Foreskin keratinocyte (primary cell): ENCODE measurements at places on chromosomes 16 and 17. TPM values are rescaled to one million over a fixed set of nuclear protein-coding genes. Genes with fewer than 3 reads are reported as not detected.

Gene CES5A
- polyA plus RNA-seq = not detected in 2 replicates

DNA sequence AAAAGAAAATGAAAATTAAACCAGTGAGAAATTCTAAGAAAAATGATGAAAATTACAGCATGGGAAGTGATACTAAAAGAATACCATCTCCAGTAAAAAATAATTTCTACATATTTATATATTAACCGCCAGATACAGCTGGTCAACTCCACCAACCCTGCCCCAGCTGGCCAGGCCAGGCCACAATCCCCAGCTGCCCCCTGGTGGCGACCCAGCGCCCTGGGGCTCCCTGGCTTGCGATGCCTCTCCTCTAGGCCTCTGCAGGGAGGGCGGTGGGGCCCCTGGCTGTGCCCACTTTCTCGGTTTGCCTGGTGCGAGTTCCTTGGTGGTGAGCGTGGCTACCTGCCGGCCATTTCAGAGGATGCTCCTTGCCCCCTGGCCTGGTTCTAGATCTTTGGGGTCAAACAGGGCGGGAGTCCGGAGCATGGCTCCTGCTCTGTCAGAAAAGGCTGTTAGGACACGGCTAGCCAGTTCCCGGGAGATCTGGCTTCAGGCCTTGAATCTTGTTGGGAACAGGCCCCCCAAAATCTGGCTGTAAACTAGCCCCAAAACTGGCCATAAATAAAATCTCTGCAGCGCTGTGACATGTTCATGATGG lies 14.5 kb downstream of the GLIS2 start:
- DNase-seq = no peak

Gene IRF8
- not detected in 2 replicates for polyA plus RNA-seq

Gene KIF19
- polyA plus RNA-seq = 0.02 and 0.03 TPM in 2 replicates

GRCh38 chr17:41799366-41799765 lies 12.4 kb downstream of the P3H4 start:
- DNase-seq = no peak

DNA sequence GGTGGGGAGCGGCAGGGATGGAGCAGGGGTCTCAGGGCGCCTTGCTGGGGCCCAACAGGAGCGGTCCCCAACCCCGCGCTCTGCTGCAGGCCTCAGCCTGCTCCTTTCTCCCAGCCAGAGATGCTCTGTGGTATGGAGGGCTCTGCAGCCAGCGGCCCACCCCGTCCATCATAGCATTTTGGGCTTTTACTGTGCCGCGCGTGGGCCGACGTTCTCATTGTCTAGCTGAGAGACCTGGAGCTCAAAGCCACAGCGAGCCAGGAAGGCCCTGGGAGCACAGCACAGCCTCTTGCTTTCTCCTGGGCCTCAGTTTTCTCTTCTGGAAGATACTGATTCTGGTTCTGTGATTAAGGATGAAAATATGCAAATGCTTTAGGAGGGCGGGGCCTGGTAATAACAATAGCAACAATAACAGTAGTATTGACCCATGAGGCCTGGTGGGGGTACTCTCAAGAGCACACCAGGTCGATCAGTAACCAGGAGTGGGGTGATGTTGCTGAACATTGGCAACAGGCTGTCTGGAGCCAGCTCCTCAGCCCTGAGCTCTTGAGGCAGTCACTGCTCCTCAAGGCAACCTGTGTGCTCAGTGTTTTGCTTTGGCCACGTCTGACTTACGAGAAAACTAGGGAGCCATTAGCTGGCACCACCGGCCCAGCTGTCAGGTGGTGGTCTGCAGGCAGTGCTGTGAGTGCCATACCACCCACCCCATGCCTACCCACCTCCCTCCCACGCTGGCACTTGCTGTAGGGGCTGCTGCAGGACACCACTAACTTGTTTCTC lies 1.1 kb upstream of the RASD1 start:
- no peak for DNase-seq

DNA sequence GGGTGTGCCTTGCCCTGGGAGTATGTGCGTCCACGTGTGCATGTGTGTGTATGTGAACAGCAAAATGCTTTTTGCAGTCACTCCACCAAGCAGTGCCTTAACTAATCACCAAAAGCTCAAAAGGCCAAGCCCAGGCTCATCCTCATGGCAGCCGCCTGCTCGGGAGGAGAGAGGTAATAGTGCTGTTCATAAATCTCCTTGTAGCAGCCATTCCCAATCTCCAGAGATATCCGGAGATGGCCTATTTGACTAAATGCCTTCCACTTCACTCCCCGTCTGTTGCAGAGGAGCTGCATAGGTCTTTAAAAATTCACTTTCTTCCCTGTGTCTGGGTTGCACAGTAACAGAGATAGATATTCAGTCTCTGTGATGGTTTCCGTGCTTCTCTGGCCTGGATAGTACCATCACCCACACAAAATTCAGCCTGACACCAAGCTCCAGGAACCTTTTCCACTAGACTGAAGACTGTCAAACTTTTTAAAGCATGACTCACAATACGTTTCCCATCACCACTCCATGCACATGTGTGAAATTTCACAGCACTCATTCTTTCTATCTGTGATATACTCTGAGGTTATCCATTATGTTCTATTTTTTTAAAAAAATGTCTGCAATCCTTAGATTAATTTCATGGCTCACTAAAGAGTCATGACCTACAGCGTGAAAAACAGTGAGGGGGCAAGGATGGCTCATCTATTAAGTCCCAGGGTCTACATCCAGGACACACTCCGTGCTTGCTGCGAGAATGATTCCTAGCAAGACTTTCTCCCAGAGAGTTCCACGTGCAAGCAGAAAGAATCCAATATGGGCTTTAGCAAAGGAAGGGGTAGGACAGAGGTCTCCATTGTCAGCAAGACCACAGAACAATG lies 357.8 kb downstream of the GRIN2A start:
- no peak for DNase-seq

DNA sequence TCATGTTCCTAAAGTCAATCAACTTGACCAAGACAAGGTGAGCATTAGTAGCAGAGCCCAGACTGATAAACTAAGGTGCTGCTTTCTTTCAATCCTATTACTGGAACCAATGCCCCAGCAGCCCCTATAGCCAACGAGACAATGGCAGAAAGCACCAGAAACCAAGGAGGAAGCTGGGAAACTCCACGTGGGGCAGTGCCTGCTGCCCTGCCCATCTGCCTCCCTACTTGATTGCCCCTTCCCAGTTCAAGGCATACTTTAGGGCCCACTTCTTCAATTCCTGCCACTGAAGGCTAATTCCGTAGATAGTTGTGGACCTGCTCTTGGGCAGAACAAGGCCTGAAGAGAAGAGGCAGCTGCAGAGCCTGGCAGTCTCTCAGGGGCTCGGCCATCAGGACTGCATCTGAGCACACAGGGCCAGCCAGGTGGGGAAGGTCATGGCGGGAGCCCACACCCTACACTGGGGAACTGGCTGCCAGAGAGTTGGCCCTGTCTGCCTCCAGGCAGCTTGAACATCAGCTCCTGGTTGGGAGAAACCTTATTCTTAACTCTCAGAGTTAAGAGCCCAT lies 30.9 kb downstream of the WSB1 start:
- DNase-seq = no peak

- peak; percentile 0 for DNase-seq
Measured at GRCh38 chr16:9323170-9323569, 231.7 kb downstream of the HAPSTR1 start.

Gene JMJD6
- 27.3 and 32.3 TPM in 2 replicates for polyA plus RNA-seq

DNA sequence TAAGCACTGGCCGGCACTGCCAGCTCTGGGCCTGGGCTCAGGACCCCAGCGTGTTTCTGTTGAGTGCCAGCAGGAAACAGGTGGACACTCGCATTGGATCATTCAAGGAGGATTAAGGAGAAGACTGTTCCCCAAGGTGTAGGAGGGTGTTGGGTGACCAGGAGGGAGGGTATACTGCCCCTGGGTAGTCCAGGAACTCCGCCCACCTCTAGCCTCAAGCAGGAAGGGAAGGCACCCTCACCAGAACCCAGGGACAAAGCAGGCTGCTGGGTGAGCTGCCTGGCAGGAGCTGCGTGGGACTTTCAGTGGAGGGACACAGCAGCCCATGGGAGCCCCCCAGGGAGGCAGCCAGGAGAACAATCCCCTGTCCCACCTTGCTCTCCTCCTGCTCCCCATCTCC lies 7.7 kb upstream of the RAB37 start:
- DNase-seq = no peak

GRCh38 chr17:14803826-14804225 lies 461.3 kb downstream of the PMP22 start:
- DNase-seq = no peak

Gene P2RX1
- not detected in 2 replicates for polyA plus RNA-seq

Gene SCNN1B
- 0.11 and 0.13 TPM in 2 replicates for polyA plus RNA-seq

DNA sequence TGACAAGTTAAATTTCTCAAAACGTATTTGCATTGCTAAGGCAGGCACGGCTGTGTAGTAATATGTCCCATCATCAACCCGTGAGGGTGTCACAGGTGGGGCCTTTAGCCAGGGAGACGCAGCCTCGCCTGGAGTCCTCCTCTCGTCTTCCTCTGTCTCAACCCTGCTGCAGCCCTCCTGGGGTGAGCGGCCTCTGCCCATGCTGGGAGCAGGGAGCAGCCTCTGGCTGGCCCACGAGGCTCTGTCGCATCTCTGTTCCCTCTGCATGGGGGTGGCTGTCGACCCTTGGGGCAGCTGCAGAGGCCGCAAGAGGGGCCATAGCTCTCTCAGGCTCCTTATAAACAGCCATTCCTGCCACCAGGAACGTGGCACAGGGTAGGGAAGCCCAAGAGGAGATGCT lies 806 bp upstream of the SMIM5 start:
- DNase-seq = no peak

DNA sequence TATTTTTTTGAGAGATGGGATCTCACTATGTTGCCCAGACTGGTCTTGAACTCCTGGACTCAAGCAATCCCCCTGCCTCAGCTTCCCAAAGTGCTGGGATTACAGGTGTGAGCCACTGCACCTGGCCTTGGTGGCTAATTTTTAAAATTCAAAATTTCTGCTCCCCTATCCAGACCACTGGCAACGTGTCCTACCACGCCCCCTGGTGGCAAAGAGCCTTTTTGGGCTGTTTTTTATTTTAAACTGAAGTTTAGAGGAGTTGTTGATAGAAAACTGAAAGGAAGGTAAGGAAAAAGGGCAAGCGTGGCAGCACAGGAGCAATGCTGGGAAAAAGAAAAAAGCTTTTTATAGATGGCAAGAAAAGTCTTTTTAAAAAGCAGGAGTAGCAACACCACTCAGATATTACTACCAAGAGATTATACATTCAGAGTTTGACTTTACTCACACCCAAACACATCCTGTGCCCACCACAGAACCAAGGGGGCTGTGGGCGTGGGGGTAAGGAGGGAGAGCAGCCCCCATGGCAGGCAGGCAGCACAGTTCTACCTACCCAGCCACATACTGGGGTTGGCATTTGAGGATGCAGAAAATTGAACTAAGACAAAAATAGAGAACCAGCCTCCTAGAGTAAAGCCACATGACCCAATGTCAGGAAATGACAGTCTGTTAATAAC lies 4.2 kb upstream of the MXRA7 start:
- no peak for DNase-seq

DNA sequence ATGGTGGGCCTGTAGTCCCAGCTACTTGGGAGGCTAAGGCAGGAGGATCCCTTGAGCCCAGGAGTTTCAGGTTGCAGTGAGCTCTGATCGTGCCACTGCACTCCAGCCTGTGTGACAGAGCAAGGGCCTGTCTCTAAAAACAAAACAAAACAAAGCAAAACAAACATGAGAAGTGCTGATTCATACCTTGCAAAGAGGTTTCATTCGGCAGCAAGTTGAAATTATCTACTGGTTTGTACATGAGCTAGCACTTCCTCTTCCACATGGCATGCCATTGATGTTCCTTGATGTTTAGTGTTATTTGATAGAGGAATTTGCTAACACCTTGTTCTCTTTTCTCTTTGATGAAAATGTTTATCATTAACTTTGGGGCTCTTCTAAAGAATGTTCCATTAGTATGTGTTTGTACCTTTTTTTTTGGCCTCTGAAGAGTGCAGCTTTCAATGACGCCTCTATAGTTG lies 50.6 kb downstream of the SPECC1 start:
- DNase-seq = peak; percentile 49

DNA sequence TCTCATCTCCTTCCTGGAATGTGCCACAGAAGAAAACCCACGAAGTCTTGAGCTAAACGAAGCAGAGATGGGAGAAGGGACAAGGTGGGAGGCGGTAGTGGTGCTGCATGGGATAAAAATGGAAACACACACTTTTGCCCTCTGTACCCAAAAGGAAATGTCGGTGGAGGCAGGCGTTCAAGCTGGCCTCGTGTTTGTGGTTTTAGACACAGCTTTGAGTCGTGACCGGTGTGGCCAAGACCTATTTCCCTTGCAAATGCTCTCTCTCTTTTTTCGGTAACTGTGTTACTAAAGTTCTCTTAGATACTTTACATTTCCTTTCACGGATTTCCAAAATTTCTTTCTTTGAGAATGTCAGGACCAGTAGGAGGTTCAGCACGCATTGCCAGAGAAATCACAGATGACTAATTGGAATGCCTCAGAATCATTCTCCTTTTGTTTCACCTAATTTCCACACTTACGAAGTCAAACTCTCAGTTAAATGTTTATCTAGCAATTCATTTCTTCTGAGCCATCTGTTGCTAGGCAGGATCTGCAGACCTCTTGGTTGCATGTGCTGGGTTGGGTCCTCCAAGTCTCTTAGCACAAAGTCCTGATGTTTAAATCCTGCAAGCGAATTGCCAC lies 412.3 kb downstream of the MAF start:
- DNase-seq = no peak

Gene ZKSCAN2
- polyA plus RNA-seq = 0.78 and 0.84 TPM in 2 replicates

Gene TRPV3
- polyA plus RNA-seq = 2.3 and 3.5 TPM in 2 replicates

GRCh38 chr17:57586196-57586740 lies 158.8 kb downstream of the CCDC182 start:
- no peak for DNase-seq

Gene TVP23C
- 1.3 and 2.6 TPM in 2 replicates for polyA plus RNA-seq
